ENCODE measurements at places on chromosomes 6 and 20.

- DNase-seq, result no peak
Observed at GRCh38 chr20:1565461-1565860, 8.0 kb upstream of the SIRPD start.

- no peak for DNase-seq
Observed at GRCh38 chr6:72636215-72636614, 14.4 kb downstream of the KCNQ5 start.

- no peak for DNase-seq
Observed at GRCh38 chr6:106250953-106251352, 74.6 kb downstream of the ATG5 start.

DNA sequence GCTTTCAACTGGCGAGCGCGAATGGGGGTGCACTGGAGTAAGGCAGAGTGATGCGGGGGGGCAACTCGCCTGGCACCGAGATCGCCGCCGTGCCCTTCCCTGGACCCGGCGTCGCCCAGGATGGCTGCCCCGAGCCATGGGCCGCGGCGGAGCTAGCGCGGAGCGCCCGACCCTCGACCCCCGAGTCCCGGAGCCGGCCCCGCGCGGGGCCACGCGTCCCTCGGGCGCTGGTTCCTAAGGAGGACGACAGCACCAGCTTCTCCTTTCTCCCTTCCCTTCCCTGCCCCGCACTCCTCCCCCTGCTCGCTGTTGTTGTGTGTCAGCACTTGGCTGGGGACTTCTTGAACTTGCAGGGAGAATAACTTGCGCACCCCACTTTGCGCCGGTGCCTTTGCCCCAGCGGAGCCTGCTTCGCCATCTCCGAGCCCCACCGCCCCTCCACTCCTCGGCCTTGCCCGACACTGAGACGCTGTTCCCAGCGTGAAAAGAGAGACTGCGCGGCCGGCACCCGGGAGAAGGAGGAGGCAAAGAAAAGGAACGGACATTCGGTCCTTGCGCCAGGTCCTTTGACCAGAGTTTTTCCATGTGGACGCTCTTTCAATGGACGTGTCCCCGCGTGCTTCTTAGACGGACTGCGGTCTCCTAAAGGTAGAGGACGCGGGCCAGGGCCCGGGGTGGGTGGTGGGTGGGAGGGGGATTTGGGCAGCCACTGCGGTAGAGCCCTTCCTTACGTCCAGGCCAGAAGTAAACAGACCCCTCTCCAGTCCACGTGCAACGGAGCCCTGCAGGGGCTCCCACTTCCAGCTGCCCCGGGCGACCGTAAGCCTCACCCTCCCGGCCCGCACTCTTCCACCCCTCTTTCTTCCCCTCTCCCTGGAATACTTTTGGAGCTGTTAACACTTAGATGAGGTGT, 998 bp downstream of the BMP2 start:
- DNase-seq, result no peak

GRCh38 chr20:62288535-62289105, 14.2 kb upstream of the ADRM1 start:
- no peak for DNase-seq

DNA sequence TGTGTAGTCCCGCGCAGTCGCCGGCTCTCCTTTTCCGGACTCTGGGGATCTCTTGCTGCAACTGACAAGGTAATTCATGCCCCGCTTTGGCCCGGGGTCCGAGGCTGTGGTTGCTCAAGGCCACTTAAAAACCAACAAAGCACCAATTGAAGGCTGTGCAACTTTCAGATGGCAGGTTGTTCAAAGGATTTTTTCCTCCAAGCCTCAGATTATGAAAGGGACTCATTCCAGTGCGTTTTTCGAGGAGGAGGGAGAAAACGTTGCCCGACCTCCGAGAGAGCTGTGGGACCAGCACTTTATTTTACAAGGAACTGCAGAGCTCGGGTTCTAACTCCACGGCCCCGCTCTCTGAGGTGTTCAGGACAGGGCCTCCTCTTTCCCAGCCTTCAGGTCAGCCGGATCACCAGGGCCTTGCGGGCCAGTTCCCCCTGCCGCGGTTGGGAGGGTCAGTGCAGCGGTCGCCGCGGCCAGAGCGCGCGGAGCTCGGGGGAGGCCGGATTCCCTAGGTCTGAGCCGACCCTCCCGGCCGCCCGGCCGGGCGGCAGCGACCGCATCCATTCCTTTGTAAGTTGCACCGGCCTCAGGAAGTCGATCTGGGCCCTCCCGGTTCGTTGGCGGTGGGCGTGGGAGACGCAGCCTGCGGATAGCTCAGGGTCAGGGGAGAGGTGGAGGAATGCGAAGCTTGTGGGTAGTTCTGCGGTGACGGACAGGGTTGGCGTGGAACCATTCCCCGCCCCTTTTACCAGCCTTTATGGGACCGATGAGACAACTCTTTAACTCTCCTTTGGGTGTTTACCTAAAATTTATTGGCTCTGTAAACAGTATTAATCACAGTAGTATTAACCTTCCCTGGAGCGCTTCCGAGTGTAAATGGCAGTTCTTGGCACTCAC, 1.6 kb downstream of the UTRN start:
- DNase-seq, result peak; percentile 78

DNA sequence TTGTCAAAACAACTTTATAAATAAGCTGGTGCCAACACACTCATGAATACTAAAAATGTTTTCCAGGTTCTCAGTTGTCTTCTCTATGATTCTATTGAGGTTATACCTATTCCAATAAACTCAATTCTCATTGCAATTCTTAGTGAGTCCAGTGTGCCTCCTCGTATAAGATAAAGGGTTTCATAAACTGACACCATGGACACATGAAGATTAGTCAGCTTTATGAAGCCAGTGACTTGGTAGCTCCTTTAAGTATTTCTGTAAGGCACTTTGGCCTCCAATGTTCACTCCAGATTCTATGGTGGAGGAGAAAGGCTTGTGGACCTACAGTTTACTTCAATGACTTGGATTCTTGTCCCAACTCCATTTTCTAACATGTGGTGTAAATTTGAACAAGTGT, 521.3 kb upstream of the JARID2 start:
- no peak for DNase-seq

Measured in iPS-NIHi11 (cell line).